ENCODE measurements at places on chromosomes 1 and 21.

- DNase-seq, result no peak
Observed at GRCh38 chr1:223887747-223888418, 42.1 kb upstream of the TP53BP2 start.

- peak; percentile 78 for DNase-seq
Observed at GRCh38 chr1:101025657-101026429, at the start of gene DPH5. Gene DPH5, minus strand, starts transcription at chr1:101025784. Its CDS starts 341 bp downstream, at chr1:101025443.

- no peak for DNase-seq
Observed at GRCh38 chr1:147647796-147648633, 22.3 kb downstream of the ACP6 start.

DNA sequence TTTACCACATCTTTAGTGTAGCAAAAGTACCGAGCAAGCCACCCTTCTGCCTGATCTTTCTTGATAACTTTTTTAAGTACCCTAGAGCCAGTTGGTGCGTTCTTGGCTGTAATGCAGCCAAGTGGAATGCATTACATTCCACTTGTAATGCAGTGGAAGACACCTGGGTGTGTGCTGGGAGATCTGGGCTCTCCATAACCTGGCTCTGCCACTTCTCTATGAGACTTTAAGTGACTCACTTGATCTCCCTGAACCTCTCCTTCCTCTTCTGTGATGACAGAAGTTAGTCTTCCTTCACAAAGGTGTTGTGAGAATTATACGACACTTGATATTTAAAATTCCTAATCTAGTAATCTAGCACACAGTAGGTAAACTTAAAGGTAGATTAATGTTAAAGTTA lies 35.3 kb upstream of the NFIA start:
- no peak for DNase-seq

- no peak for DNase-seq
Observed at GRCh38 chr21:41189150-41189745, 21.3 kb downstream of the BACE2 start.

DNA sequence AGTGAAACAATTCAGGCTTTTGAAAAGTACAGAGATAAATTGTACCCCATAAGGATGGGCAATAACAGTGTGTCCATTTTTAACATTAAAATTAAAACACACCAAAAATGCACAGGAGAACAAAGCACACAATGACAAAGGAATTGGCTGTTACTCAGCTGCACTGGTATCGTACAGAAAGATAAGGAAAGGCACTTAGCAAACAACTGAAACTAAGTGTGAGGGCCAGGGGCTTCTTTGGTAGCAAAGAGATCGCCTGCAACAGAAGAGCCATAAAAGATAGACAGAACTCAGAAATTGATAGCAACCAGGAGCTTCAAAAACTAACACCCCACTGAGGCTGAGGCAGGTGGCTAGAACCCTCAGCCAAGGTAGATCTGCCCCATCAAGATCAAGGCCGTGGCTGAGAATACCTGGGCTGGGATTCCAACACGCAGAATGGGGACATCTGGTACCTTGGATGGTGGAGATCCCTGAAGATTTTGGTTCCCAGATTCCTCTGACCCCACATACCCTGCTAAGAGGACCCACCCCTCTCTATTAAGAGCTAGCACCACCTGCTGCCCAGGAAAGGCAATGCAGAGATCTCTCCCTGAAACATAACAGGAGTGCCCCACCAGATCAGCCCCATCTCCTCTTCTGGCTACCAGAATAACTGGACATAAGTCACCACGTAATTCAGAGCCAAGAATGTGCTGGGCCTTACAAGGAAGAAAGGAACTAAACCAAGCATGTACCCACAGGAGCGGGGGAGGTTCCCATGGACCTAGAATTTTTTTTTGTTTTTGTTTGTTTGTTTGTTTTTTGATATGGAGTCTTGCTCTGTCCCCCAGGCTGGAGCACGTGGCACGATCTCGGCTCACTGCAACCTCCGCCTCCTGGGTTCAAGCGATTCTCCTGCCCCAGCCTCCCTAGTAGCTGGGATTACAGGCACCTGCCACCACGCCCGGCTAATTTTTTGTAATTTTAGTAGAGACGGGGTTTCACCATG lies 16.2 kb downstream of the PLEKHO1 start:
- DNase-seq, result peak; percentile 24

DNA sequence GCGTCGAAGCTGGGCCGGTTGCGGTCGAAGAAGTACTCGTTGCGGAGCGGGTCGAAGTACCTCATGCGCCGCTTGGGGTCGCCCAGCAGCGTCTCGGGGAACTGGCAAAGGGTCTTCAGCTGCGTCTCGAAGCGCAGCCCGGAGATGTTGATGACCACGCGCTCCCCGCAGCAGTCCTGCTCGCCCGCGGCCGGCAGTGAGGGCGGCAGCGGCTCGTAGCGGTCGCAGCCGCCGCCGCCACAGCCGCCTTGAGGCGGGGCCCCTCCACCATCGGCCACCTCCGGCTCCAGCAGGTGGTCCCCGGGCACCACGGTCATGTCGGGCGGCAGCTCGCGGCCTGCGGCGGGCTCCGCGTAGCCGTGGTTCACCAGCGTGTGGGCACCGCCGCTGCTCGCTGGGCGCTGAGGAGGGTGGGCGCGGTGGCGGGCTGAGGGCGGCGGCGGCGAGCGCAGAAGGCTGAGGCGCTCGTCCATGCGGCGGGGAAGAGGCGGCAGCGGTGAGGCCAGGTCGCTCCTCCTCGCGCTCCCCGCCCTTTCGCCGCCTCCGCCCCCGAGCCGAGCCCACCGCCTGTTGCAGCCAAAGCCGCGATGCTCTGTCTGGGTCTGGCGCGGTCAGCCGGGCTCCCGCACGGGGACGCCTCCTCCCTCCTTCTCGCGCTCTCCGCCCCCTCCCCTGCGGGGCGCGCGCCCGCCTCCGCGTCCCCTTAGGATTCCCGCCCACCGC lies at the start of gene KCNA3:
Gene KCNA3 (minus strand): TSS at position 604 of the 723 bp plus-strand sequence. CDS start 131 bp downstream, at position 473.
- peak; percentile 59 for DNase-seq

- no peak for DNase-seq
Observed at GRCh38 chr1:30451532-30452125, 271.8 kb downstream of the MATN1 start.

GRCh38 chr1:101291562-101292380 lies 55.0 kb downstream of the S1PR1 start:
- DNase-seq, result no peak

DNA sequence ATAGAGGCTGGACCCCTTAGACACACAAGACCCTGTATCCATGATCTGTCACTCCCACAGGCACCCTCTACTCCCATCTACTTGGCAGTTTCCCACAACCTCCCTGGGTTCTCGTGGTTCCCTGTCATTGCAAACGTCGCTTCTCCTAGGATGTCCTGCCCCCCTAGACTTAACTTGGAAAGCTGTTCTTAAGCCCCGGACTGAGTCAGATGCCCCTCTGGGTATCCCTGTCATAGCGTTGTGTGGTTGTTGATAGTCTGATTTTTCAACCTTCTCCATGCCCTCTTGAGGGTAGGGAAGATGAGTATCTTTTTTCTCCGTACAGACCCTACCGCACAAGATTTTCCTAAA lies 11.8 kb downstream of the RCC1 start:
- DNase-seq, result no peak

GRCh38 chr1:55143684-55144083 lies 71.5 kb downstream of the USP24 start:
- no peak for DNase-seq

- DNase-seq, result no peak
Observed at GRCh38 chr1:64121766-64122385, 81.5 kb upstream of the UBE2U start.

GRCh38 chr1:231443363-231443762 lies 21.3 kb upstream of the EGLN1 start:
- no peak for DNase-seq

DNA sequence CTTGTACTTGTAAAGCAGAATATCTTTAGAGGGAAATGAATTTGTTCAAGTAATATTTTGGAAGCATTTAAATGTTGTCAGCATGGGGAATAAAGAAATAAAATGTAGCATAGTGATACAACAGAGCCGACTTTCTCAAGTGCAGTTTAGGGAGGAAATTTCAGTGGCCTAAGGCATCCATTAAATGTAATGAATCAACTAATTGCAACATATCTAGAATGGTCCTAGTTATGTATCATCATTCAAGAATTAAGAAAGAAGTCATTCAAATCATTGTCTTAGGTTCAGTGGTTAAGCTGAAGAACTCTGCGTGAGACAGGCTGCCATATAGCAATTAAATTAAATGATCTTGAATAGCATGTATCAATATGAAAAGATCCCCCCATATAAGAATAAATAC lies 360.7 kb downstream of the TBX15 start:
- no peak for DNase-seq

DNA sequence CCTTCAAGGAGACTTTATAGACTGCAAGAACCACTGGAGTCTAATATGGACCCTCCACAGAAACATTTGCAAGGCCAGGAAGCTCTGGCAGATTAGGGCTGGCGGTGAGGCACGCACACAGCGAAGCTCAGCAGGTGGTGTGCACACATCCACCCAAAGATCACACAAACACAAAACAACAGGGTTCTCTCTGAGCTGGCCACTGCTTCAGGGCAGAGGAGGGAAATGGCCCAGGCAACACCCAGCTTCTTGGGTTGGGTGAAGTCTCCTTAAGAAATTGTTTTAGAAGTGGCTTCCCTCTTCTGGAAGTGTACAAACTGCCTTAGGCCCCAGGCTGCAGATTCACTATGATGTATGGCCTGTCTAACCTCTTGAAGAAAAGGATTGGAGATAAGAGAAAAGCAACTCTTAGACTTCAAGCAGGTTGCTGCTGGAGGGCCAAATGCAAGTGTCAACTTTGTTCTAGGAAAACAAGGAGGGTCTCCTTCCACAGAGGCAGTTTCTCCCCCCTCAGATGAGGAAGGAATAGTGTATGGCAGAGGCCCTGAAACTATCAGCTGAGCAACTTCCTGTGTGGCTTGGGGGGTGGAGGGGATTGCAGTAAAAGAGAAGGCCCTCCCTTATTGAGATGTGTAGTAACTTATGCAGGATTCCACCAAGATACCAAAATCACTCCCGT lies 2.0 kb downstream of the RCSD1 start:
- DNase-seq, result no peak

- DNase-seq, result no peak
Observed at GRCh38 chr1:206896261-206896660, 982 bp upstream of the IL24 start.

GRCh38 chr21:33259428-33259827 lies 6.7 kb upstream of the IL10RB start:
- DNase-seq, result no peak

GRCh38 chr1:225990705-225991464 lies 8.3 kb downstream of the SDE2 start:
- no peak for DNase-seq

DNA sequence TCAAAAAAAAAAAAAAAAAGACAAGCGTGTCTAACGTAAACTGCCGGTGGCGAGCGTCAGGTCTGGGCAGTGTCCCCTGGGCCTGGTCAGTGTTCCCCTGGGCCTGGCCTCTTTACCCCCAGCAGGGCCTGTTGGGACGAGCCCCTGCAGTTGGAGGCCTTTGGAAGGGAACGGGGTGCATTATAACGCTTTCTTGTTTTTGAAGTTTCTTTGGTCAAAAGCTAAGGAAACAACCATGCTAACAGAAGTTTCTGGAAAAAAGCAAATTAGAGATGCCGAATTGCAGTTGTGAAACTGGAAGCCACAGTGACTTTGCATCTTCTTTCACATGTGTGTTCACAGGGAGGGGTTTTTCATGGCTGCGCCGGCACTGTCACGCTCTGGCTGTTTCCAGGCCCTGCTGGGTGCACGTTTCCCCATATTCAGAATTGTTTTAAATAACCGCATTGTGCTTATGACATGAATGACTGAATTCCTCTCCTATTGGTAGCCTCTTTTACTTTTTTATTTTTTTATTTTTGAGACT lies 16.0 kb downstream of the RRP1 start:
- DNase-seq, result no peak

- DNase-seq, result no peak
Observed at GRCh38 chr1:78587211-78587610, 33.0 kb upstream of the IFI44L start.

- DNase-seq, result no peak
Observed at GRCh38 chr1:97943354-97943753, 22.5 kb upstream of the DPYD start.

DNA sequence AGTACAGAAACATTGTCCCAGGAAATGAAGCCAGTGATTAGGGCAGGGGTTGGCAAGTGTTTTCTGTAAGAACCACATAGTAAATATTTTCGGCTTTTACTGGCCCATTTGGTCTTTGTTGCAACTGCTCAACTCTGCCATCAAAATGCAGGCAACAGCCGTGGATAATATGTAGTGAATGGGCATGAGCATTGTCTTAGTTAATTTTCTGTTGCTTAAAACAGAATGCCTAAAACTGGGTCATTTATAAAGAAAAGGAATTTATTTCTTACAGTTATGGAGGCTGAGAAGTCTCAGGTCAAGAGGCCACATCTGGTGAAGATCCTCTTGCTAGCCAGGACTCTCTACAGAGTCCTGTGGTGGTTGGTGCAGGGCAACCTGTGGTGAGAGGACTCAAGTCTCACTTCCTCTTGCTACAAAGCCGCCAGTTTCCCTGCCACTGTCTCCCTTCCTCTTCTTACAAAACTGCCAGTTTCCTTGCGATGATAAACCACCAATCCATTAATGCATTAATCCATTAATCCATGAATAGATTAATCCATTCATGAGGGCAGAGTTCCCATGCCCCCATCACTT lies 166.4 kb downstream of the PSMG1 start:
- DNase-seq, result no peak

GRCh38 chr1:93979718-93980319 lies 70.6 kb upstream of the GCLM start:
- no peak for DNase-seq

GRCh38 chr21:36320421-36321324 lies 676 bp downstream of the MORC3 start:
- peak; percentile 29 for DNase-seq

- DNase-seq, result no peak
Observed at GRCh38 chr1:114203595-114204128, 50.0 kb upstream of the SYT6 start.

GRCh38 chr21:43024439-43025136 lies 50.2 kb downstream of the PKNOX1 start:
- no peak for DNase-seq

Data from stimulated activated CD4-positive, alpha-beta T cell treated with anti-CD3 and anti-CD28 coated beads, Interleukin-15, amount 100 ng/mL, for 1 hour (primary cell).